ENCODE measurements at places on chromosomes 2 and 18. TPM values are rescaled to one million over a fixed set of nuclear protein-coding genes. Genes with fewer than 3 reads are reported as not detected.

The KIF3C gene
- 8.3 TPM for polyA plus RNA-seq

The CYP20A1 gene
- polyA plus RNA-seq: 25.5 TPM

The SULT1C4 gene
- 0.05 TPM for polyA plus RNA-seq

The LRRTM4 gene
- polyA plus RNA-seq: not detected

The CD207 gene
- 0.03 TPM for polyA plus RNA-seq

The ACTR2 gene
- polyA plus RNA-seq: 153 TPM

The UGT1A3 gene
- not detected for polyA plus RNA-seq

The ABCB11 gene
- polyA plus RNA-seq: not detected

The SMYD1 gene
- polyA plus RNA-seq: not detected

The TMEM163 gene
- polyA plus RNA-seq: 0.03 TPM

The LAMA1 gene
- polyA plus RNA-seq: 1.2 TPM

The DNER gene
- 1.2 TPM for polyA plus RNA-seq

The RAB27B gene
- 0.92 TPM for polyA plus RNA-seq

The SEMA4C gene
- 9.4 TPM for polyA plus RNA-seq

The IL1A gene
- 0.07 TPM for polyA plus RNA-seq
